ENCODE measurements at places on chromosomes 3 and 15.

- no peak for DNase-seq
Measured at GRCh38 chr15:66933932-66934867, 131.2 kb upstream of the SMAD3 start.

- DNase-seq = no peak
Measured at GRCh38 chr3:72550582-72551262, 297.5 kb downstream of the SHQ1 start.

DNA sequence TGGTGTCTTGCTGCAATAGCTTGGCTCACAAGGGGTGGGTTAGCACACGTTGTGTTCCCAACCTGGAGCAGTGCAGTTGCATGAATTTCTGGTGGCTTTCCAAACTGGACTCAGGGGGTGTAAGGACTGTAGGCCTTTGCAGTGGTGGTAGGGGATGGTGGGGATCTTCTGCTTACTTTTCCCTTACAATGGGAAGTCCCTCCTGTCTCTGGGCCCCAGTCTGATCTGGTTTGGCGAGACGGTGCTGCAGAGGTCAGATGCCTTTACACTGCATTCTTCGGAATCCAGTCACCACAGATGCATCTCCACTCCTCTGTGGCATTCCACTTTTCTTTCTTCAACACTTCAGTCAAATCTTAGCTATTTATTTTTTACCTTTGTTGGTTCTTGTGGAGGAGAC, 132.1 kb downstream of the DOCK3 start:
- no peak for DNase-seq

DNA sequence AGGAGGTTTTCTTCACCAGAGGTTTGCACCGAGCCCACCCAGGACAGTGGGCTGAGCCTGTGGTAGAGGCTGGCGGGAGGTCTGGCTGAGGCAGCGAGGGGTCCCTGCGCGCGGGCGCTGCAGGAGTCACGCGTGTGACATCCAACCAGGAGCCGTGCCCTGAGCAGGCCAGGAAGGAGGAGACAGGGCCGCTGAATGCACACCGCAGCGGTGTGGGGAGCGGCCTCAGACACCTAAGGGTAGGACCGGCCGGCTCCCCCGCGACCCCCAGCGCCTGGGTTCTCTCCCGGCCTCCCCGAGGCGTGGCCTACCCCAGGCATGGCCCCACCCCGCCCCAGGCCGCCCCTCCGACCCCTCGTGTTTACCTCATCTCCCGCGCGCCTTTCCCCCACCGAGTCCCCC, 412 bp downstream of the SLC41A3 start:
- peak; percentile 49 for DNase-seq

DNA sequence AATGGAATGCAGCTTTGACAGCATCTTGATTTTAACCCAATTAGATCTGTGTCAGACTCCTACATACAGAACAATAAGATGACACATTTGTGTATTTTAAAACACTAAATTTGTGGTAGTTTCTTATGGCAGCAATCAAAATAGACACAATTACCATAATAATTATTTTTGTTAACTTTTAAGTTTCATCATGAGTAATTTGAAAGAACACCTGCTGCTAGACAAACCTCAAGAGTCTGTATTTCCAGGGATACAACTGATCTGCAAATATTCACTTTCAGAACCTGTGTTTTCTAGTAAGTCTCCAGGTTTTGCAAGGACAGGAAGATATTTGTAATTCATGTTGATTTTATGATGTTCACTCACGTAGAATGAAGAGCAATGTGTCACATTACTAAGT, 736.8 kb downstream of the DIPK2A start:
- no peak for DNase-seq

GRCh38 chr3:33808559-33808958, 10.1 kb downstream of the PDCD6IP start:
- no peak for DNase-seq

- no peak for DNase-seq
Measured at GRCh38 chr15:57861815-57862586, 155.5 kb downstream of the POLR2M start.

- DNase-seq = no peak
Measured at GRCh38 chr3:191555037-191555436, 94.1 kb downstream of the PYDC2 start.

DNA sequence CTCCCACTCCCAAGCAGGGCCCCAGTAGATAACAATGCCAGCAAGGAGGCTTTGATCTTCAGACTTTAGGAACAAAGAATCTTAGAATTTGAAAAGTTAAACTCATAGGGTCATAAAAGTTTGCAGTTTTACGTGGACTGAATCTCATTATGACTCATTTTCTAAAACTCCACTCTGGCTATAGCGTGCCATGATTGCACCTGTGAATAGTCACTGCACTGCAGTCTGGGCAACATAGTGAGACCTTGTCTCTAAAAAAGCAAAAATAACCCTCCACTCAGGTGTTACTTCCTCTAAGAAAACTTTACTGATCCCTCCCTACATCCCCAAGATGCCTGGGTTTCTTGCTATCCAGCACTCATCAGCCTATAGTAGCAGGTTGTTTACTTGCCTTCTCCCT, 104.5 kb downstream of the IL20RB start:
- no peak for DNase-seq

GRCh38 chr3:120098710-120099109, 4.5 kb upstream of the GSK3B start:
- DNase-seq = no peak

- no peak for DNase-seq
Measured at GRCh38 chr3:60552581-60552980, 698.7 kb downstream of the FHIT start.

DNA sequence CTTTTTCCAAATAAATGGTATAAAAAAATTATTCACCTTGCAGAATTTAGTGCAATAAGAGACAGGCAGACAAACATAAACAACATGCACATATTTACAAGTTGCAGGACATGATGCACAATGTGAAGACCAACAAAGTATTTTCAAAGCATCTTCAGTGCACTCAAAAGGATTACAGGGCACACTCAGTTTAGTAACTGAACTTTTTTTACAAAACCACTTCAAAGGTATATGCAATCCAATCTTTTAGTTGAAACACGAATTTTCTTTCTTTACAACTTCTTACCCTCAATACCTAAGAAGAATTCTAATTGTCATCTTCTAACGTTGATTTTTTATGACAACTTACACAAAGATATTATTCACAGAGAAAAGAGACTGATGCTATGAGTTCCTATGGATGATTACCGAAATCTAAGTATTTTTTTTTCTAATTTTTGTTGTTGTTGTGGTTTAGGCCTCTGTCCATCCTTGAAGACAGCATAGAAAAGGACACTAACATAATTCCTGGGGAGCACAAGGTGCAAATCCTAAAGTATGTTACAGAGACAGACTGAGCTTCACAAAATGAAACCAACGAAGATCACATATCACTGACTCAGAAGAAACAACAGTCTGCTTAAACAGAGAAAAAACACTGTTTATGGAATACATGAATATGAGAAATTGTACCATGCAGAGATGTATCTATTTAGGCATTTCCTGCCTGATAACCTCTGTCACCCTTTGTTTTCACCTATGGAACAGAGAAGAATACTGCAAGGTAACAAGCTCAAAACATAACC, 50.3 kb downstream of the ZMAT3 start:
- no peak for DNase-seq

GRCh38 chr15:79002581-79002980, 57.7 kb upstream of the CTSH start:
- no peak for DNase-seq

DNA sequence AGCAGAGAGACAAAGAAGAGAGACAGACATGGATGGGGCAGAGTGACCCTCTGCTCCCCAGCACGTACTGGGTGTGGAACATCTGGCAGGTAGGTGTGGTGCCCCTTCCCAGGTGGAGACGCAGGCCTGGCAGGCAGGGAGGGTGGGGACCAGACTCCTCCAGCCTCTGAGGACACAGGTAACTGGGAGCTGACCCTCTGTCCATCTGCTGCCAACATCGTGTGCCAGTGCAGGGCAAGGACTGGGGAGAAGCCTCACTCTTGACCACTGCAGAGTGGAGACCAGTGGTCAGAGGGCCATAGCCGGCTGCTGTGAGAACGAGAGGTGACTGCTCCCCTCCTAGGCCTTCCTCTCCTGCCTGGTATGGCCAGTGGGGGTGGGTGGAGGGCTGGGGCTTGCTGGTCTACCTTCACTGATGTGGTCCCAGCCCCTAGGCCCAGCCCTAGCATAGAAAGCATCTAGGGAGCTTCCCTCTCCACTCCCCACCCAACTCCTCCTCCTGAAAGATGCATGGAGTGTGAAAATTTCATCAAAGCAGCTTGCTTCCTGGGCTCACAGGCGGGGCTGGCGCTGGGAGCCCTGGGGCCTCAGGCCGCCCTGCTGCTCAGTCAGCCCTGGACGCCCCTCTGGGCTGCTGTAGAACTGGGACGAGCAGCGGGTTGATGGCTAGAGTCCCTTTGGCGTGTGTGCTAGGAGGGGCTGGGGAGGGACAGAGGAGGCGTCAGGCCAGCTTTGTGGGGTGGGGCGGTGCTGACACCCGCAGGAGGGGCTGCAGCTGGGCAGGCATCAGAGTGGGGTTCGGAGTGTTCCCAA, 90.3 kb downstream of the PLXNA1 start:
- no peak for DNase-seq

DNA sequence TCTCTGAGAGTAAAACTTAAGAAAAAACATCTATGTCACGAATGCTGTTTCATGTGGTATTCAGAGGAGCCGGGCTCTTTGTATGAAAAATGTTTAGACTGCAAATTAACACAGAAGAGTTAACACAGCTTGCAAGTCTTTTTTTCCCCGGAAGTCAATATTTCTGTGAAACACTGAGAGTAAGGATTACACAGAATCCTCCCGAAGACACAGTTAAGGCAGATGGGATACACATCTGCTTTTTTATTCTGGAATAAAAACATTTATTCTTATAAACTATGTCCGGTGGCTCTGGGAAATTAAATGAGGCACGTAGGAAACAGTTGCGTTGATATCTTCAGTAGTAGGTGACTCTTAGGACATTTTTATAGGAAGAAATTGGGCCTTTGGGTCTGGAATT, 180.6 kb downstream of the PTPRG start:
- DNase-seq = no peak

- DNase-seq = no peak
Measured at GRCh38 chr3:130671545-130672312, 74.9 kb downstream of the PIK3R4 start.

DNA sequence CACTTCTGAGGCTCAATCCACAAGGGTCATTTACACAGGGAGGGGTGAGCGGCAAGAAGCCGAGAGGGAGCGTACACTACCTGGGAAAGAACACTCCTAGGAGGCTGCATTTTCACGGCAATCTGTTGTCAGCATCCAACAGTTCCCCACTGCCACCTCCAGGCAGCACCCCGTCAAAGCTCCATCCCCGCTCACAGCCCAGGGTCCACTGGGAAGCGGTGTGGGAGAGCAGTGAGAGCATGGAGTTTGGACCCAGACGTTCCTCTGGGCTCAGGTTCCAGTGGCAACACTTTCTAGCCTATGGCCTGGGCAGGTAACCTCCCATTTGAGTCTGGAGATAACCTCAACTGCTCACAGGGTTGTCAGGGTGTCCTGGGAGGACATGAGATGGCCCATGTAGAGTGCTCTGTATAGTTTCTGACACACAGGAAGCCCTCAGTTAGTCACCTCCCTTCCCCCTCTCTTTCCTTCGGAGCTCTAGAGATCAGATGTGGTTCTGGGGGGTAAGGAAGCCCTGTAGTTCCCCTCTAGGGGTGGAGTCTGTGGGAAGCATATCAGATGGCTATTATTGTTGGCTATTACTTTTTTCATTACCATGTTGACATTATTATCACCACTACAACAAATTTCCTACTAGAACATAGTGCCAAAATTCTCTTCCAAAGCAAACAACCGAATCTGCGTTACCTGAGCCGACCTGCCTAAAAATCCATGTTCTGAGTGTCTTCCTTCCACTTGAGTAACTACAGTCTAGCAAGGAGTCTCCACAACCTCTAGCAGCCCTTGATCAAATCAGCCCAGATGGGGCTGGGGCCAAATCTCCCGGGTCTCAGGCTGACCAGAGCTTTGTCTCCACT, 29.1 kb downstream of the RUVBL1 start:
- no peak for DNase-seq

DNA sequence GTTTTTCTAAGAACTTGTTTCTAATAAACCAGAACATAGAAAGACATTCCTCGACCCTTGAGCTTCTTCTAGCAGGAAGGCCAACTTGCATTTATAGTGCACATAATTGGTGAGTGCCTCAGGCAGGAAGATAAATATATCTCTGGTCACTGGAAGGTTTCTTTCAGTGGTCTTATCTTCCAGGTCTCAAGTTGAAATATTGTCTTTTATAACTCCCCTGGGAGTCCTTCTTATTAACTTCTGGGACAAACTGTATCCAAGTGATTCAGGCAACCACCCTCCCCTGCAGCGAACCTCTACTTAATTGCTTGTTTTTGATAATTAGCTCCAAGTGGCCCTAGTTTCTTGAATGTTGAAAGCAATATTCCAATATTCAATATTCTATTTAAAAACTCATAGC, 346.8 kb upstream of the GOLIM4 start:
- DNase-seq = no peak

DNA sequence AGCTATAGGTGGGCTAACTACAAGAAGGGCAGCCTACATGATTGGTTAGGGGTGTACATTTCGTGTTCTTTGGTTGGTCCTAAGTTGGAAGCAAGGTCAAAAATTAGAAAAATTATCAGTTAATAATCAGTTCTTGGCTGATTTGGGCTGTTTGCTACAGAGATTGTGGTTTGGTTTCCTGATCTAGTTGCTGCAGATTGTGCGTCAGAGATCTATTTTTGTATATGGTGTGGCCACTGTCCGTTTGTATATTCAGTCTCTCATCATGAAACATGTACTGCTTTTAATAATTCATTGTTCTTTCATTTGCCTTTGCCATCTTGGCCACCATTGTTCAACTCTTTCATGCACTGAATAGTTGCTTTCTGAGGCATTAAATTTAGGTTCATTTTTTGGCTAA, 80.9 kb downstream of the LRRC3B start:
- DNase-seq = no peak

DNA sequence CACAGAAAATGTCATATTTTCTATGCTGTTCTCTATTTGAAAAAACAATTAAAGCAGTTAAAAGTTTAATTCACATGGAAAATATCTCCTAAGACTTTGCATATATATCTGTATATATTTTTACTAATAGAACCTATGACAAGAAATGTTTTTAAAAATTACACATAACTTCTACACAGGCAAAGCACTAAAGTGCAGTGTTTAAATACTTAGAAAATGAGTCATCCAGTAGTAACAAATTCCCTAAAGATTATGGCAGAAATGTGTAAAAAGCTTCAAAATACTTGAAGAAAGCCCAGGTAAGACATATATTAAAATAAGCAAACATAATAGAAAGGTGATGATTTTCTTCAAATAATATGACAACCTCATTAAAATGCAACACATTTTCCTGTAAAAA, 236.6 kb downstream of the TBC1D5 start:
- no peak for DNase-seq

DNA sequence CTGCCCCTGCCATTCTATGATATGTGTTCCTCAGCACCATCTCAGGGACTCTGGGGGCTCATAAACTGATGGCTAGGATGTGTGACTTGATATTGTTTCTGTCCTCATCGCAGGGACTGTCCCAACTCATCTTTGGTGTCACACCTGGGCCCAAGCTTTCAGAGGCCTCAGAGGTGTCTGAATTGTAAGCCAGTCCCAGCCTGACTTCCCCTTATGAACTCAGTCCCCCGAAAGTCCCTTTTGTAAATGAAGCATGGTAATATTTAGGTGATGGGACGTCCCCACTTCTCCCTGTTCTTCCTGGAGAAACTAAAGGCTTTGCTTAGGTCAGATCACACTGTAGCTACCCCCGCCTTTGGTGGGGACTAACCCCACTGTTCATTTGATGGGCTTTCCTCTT, 142.4 kb upstream of the TLE3 start:
- no peak for DNase-seq

GRCh38 chr3:64203969-64204908, 21.0 kb downstream of the PRICKLE2 start:
- no peak for DNase-seq
